ENCODE measurements at places on chromosomes 5 and 9.

DNA sequence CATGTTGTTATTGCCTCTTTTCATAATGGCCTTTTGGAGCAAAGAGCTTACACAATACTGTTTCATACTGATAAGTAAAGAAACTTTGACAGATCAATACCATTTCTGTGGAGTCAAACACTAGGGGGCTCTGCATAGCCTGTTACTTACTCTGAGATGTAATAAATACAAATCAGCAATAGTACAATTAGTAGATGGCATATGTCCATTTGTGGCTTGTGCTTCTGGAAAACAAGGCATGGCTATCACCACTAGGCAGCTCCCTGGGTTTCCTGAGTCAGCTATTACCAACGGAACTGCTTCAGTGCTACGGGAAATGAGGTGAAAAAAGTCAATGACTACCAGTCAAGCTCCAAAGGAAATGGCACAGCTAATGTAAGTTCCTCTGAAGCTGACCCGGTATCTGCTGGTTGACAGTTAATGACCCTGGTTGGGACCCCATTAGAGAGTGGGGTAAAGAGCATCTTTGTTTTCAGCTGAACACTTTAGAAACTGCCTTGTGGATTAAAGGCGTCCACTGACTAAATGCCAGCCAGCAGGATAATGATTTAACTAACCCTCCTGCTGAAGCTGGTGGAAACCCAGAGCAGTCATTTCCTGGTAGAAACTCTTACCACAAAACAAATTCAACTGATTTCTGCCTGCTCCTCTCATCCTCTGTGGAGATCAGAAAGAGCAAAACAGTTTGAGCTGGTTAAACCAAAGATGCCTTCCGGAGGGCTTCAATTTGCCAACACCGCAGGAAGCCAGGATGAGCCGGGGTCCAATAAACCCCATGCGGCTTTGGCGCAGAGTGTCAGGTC lies 69.0 kb upstream of the FAM169A start:
- peak; percentile 70 for DNase-seq

- DNase-seq: no peak
Observed at GRCh38 chr5:66467564-66467963, 128.6 kb upstream of the MAST4 start.

GRCh38 chr9:137030538-137031527 lies 1.1 kb downstream of the FUT7 start:
- no peak for DNase-seq

GRCh38 chr5:27038476-27038875 lies at the start of gene CDH9:
TSS of gene CDH9 (minus strand) at chr5:27038586. CDS start at chr5:26988333, 50,253 bp downstream.
- DNase-seq: peak; percentile 29

All from choroid plexus epithelial cell (primary cell).